ENCODE measurements at places on chromosomes 1 and 21.

- DNase-seq = no peak
Measured at GRCh38 chr21:45109831-45110492, 35.6 kb downstream of the ADARB1 start.

- no peak for DNase-seq
Measured at GRCh38 chr1:205430696-205431305, 8.9 kb upstream of the LEMD1 start.

DNA sequence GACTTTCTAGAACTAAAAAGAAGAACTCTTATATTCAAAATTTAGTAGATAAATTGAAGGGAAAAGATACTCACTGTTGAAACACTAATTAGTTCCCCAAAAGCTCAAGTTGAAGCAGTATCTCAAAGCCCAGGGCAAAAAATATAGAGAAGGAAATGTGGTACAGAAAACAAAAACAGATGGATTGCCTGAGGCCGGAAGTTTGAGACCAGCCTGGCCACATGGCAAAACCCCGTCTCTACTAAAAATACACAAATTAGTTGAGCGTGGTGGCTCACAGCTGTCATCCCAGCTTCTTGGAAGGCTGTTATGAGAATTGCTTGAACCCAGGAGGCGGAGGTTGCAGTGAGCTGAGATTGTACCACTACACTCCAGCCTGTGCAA is 36.0 kb downstream of the FAM177B start:
- DNase-seq = no peak

DNA sequence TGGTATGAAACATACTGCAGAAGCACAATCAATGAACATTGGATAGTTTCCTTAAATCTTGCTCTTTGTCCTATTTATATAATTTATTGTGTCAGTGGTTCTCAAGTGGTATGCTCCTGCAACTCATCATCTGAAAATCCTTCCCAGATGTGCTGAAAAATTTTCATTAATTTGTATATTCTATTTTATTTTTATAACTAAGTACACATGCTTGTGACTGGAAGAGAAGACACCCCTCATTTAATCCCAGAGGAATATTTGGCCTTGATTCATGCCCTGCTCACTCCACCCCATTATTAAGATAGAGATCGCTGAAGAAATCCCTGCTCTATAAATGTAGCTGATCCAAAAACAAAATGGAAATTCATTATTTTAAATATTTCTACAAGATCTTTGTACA is 870.5 kb upstream of the CXADR start:
- DNase-seq = no peak

- no peak for DNase-seq
Measured at GRCh38 chr1:53642607-53643006, 96.4 kb downstream of the GLIS1 start.

GRCh38 chr1:118047650-118048224 is 118.2 kb downstream of the WDR3 start:
- no peak for DNase-seq

- DNase-seq = no peak
Measured at GRCh38 chr1:167913895-167914496, at the start of gene ADCY10. Gene ADCY10 (minus strand): TSS chr1:167914134. CDS start chr1:167905140, 8,994 bp downstream.

DNA sequence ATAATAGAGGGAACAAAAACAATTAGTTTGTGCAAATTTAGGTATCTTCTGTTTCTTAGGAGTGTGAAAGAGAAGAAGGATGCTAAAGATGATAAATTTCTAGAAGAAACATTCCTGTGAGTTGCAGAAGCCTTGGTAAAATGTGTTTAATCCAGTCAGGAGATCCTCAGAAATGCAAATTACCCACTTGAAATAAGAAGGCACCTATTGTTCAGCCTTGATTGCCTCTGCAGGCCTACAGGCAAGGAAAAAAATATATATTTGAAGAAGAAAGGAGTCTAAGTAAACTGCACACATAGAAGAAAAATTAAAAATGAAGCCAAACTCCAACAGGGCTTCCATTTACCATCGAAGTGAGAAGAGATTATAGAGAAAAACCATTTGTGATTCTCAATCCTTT is 51.0 kb upstream of the LHX8 start:
- DNase-seq = no peak

DNA sequence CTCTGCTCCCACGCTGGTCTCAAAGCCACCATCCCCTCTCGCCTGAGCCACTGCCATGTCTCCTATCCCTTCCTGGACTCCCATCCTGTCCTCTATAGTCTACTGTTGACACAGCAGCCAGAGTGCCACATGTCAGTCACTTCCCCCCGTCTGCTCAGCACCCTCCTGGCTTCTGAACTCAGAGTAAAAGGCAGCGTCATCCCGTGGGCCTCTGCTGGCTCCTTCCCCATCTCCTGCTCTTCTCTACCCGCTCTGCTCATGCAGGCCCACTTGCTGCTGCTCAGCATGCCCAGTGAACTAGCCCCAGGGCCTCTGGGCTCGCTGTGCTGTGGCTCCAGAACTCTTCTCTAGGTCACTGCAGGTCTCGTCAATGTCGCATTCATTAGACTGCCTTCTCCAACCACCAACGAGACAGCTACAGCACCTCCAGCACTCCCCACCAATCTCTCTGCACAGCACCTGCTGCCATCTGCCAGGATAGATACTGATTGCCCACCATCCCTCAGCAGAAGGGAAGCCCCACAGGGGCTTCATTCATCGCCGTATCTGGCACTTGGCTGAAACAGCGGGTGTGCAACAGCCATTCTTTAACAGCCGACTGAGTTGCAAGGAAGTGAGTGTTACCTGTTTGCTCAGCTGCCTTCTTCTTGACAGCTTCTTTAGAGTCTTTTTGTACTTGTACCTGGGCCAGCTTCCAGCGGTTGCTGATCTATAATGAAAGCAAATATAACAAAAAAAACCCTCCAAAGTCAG is 11.8 kb upstream of the SRM start:
- peak; percentile 20 for DNase-seq

DNA sequence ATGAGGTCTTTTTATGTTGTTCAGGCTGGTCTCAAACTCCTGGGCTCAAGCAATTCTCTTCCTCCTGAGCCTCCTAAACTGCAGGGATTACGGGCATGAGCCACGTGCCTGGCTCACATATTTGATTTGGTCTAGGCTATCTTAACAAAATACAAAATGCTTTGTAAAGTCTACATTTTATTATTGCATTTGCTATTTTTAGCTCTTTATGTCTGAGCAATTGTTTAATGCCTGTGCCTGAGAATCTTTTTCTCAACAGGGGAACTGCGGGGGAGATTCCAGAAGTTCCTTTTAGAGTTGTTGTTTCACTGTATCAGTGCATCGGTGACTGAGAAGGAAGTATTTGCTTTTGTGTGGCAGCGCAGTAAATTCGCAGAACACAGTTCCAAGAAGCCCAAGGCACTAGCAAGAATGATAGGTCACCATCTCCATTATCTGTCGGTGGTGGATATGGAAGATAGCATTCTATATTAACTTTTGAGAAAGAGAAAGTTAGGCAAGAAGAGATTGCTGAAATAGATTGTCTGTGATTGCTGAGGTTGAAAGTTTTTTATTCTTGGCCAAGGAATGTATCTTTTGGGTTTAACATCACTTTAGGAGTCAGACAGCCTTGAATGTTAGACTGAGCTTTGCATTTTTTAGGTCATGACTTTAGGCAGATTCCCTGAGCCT is 167.3 kb downstream of the PDE4B start:
- no peak for DNase-seq

DNA sequence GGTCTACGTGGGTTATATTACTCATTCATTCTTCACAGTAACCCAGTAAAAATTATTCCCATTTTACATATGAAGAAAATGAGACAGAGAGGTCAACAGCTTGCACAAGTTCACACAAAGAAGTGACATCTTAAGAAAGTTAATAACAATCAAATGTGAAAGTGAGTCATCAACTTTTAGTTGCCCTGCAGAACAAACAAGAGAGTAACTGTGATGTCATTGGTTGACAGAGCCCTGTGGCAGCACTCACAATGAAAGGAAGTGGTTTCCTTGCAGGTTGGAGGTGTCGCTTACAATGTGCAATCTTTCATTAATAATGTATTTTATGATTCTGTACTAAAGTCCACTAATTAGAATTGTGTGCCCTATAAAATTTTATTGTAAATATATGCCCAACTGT is 369.6 kb downstream of the RYR2 start:
- DNase-seq = no peak

GRCh38 chr1:38018864-38019343 is 6.4 kb downstream of the UTP11 start:
- DNase-seq = no peak

- DNase-seq = no peak
Measured at GRCh38 chr1:35810096-35810881, 2.5 kb downstream of the AGO4 start.

Data from NCI-H1436 (cell line).